CD4-positive, alpha-beta T cell treated with Interferon gamma for 1 hour (primary cell): ENCODE measurements at places on chromosomes 2 and 18.

DNA sequence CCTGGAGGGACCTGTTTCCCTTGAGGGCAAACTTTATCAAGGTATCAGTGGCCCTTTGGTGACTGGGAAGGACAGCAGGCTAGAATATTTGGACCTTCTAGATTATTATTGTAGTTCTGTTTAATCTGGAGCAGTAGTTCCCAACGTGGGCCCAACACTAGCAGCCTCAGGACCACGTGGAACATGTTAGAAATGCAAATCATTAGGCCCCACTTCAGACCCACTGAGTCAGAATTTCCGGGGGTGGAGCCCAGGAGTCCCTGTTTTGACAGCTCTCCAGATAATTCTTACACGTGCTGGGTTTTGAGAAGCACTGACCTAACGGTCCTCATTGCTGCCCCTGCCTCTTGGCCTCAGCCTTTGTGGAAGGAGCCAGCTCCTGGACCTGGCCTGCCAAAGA is 25.5 kb upstream of the DYNC2LI1 start:
- no peak for DNase-seq

DNA sequence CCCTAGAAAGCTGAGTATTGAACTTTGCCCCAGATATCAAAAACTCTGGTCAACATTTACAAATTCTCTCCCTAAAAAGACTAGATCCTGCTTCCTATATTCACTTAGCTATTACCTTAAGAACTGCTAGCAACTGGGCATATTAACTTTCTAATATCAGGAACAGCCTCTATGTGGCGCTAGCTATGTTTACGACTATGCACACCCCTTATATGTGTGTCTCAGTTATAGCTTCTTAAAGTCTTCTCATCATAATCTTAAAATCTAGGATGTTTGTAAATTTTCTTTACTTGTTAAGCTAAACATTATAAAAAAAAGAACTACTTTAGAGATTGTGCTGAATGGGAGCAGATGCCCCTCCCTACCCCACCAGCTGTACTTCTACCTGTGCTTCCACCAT is 1.7 kb upstream of the STAMBP start:
- no peak for DNase-seq

GRCh38 chr2:26269571-26270158 is 24.9 kb downstream of the HADHB start:
- DNase-seq: no peak

- DNase-seq: peak; percentile 39
Observed at GRCh38 chr2:97713296-97714083, at the start of gene ZAP70. Gene ZAP70, plus strand, starts transcription at chr2:97713576. Its CDS starts 10,461 bp downstream, at chr2:97724037.

DNA sequence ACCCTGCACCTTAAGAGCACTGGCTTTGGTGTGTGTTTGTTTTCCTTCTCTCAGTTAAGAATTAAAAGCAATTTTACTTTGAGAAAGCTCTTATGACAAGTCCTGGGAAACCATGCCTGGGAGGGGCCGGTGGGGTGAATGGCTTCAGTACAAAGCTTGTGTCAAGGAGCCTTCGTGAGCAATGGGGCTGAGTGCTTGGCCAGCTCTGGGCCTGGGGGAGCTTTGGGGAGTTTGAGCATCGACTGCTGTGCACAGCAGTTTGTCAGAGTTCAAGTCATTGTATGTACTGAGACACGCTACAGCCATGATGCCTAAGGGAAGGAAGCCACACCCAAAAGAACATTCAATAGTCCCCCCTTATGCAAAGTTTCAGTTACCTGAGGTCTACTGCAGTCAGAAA is 75.8 kb downstream of the ARHGEF4 start:
- no peak for DNase-seq

DNA sequence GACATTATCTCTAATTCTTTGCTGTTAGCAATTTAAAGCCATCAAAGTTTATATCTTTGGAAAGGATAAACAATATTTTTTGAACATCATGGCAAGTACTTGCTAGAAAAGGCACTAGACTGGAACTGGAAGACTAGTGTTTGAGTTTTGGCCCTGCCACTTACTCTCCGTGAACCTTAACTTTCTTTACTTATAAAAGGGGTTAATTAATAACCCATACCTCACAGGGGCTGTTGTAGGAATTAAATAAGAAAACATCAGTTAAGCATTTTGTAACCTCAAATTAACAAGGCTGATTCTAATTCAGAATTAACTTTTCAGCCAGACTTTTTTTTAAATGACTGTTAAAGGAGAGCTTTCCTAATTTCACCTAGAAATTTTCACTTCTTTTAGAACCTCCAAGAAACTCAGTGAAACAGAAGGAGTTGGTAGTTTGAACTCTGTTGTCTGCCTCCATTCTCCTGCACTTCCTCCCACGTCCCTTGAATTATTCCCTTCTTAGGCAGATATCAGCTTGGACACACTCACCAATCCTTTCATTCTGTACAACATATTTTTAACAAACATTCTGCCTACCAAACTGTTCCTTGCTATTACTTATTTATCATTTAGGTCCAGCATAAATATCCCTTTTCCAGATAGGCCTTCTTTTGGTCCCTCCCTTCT is 79.5 kb downstream of the COX7A2L start:
- DNase-seq: no peak

GRCh38 chr2:7436096-7436906 is 519.1 kb downstream of the RNF144A start:
- no peak for DNase-seq

GRCh38 chr2:205051417-205051816 is 506.1 kb downstream of the PARD3B start:
- no peak for DNase-seq

GRCh38 chr18:54052732-54053429 is 171.6 kb downstream of the MBD2 start:
- no peak for DNase-seq
